ENCODE measurements at places on chromosomes 7 and 10.

DNA sequence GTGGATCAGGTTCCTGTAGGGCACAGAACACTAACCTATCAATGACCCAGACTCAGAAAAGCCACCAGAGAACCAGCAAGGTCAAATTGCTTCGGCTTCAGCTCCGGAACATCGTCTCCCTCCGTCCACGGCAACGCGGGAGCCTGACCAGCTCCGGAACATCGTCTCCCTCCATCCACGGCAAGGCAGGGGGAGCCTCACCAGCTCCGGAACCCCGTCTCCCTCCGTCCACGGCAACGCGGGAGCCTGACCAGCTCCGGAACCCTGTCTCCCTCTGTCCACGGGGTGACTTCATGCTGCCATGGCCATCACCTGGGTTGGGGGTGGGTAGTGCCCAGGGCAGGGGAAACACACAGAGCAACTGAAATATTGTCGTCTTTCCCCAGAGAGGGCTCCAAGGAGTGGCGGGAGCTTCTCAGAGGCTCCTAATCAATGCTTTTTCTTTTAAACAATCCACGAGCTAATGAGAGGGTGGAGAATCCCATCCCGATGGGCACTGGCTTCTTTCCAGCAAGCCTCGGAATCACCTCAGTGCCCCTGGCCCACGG, 403.5 kb downstream of the DNAJB6 start:
- DNase-seq, result no peak

DNA sequence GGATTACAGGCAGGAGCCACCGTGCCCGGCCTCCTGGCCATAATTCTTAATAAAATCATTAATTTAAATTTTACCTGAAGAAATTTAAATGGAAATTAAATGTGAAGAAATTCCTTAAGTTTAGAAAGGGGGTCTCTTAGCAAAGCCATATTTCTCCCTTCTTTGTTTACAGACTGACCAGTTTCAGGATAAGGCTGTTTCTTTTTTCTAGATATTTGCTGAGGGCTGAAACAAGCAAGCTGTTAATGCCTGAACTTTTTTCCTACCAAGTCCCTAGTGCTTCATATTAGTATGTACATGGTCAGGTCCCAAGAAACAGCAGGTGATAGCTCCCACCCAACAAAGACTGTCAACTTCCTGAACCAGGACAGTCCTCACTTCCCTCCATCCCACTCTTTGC, 18.1 kb upstream of the PDIA4 start:
- no peak for DNase-seq

- no peak for DNase-seq
Measured at GRCh38 chr10:63396133-63396761, 69.5 kb downstream of the JMJD1C start.

- peak; percentile 38 for DNase-seq
Measured at GRCh38 chr10:43610636-43611035, 4.4 kb downstream of the ZNF485 start.

DNA sequence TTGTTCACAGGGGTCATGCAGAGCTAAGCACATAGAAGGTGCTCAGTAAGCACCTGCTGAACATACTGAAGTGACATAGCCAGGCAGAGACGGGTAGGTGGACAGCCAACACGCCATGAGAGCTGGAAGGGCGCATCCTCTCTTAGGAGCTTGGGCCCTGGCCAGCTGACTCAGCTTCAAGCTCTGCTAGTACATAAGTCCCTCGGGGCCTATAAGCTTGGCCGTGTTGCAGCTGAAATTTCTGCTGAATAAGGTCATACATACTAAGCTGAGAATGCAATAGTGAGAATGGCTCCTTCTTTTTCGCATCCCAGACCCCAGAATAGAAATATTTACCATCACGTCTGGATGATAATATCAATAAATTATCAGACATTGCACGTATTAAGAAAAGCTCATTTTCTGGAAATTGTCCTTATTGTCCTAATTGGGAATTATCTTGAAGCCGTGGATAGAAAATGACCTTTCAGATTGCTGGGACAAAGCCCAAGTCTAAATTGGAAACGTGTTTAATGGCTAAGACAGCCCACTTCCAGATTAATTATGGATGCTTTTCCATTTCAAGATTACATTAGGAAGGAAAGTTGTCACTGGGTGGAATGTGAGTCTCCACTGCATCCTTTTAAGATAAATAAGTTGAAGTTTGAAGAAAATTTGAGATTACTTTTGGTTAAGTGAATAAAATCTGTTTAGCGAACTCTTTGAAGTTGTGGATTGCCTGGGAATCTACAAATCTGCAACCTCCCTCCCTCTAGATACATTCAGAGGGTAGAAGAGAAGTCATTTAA, 287.1 kb upstream of the C7orf33 start:
- DNase-seq, result peak; percentile 78

- DNase-seq, result no peak
Measured at GRCh38 chr7:32216759-32217158, 146.6 kb upstream of the PDE1C start.

DNA sequence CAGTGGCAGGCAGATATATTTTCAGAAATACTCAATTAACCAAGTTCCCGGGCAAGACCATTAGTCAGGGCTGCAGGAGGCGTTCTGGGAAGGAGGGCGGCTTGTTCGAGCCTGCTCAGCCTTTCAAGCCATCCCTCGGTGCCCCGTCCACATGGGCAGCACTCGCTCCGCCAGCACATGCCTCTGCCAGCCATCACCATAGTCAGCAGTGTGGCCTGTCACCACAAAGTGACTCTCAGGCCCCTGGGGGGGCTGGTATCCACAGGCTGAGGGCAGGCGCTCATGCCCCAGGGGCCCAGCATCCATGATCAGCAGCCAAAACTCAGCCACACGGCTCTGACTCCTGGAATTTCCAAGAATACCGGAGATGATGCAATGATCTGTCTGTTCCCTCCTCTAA, 81.9 kb downstream of the CHST15 start:
- no peak for DNase-seq

- DNase-seq, result no peak
Measured at GRCh38 chr10:133126431-133127290, 33.4 kb upstream of the KNDC1 start.

- no peak for DNase-seq
Measured at GRCh38 chr7:111223802-111224253, 132.9 kb downstream of the LRRN3 start.

DNA sequence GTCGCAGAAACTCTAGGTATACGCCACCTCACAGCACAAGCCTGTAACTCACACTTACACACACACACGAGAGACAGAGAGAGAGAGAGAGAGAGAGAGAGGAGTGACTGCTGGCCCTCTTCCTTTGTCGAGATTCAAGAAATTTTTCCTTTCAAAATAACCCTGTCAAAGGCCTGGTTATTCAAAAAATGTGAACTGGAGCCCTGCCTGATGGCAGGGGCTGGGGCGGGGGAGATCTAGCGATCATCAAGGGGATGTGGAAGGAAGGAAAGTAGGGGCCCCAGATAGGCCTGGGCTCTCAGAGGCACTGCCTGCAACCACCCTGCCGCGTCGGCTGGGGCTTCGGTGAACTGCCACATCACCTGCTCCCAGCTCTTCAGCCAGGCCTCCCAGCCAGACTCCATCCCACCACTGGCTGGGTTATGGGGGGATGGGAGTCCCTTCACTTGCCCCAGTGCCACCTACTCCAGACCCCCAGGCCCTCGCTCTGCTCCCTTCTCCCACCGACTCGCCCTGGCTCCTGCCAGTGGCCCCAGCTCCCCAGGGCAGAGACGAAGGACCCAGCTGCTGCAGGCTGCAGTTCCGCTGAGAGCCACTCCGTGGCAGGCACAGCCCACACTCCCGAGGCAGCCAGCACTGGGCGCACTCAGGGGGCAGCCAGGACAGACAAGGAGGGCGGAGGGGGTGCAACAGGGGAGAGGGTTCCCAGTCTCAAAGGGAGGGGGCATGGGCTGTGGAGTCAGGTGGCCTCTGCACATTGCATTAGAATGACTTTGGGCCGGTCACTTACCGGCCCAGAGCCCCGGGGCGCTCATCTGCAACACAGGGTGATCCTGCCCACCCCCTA, 15.3 kb downstream of the KCNH2 start:
- peak; percentile 25 for DNase-seq

- DNase-seq, result no peak
Measured at GRCh38 chr10:33799281-33799943, 464.9 kb upstream of the NRP1 start.

DNA sequence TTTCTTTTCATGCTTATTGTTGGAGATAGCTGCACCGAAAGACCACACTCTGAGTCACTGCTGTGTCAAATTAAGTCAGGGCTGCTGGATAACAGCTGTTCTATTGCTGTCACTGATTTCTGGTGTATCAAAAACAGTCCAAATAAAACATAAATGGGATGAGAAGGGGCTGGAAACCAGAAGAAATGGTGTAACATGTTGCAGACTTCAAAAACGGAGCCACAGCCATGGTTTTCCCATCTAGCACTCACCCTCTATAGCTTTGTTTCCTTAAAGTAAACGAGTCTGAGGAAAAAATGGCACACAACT, 103.3 kb upstream of the DIP2C start:
- peak; percentile 55 for DNase-seq

GRCh38 chr10:2556883-2557282, 510.5 kb upstream of the PFKP start:
- DNase-seq, result no peak

DNA sequence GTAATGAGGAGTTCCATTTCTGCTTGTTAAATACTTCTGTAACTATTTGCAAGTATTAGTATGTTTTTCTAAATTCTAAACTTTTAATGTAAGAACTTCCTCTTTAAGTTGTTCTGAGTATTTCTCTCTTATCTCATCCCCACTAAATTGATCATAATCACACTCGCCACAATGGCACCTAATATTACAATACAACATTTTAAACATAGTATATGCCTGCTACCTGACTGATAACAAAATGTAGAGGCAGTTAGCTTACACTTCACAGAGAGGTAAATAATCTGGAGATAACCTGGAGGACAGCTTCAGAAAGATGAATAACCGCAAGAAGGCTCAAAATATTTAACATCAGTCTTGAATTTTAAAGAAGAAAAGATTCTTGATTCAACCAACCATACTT, 48.6 kb downstream of the HIBADH start:
- no peak for DNase-seq

- no peak for DNase-seq
Measured at GRCh38 chr10:4046712-4047354, 261.8 kb upstream of the KLF6 start.

DNA sequence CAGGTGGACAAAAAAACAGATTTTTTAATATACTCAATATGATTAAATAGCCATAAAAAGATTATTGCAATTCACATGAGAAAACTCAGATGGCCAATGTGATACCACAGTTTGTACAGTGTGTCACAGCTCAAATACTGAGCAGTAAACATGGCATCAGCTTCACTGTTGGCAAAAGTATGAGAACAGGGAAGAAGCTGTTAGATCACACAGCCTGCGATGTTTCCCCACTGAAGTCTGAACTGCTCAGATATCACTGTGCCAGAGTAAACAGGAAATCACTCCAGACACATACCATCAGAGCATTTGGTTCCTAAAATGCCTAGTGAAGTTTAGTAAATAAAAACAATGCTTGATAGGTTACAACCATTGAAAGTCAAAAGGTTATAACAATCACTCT, 347.8 kb downstream of the ETV1 start:
- DNase-seq, result peak; percentile 38

DNA sequence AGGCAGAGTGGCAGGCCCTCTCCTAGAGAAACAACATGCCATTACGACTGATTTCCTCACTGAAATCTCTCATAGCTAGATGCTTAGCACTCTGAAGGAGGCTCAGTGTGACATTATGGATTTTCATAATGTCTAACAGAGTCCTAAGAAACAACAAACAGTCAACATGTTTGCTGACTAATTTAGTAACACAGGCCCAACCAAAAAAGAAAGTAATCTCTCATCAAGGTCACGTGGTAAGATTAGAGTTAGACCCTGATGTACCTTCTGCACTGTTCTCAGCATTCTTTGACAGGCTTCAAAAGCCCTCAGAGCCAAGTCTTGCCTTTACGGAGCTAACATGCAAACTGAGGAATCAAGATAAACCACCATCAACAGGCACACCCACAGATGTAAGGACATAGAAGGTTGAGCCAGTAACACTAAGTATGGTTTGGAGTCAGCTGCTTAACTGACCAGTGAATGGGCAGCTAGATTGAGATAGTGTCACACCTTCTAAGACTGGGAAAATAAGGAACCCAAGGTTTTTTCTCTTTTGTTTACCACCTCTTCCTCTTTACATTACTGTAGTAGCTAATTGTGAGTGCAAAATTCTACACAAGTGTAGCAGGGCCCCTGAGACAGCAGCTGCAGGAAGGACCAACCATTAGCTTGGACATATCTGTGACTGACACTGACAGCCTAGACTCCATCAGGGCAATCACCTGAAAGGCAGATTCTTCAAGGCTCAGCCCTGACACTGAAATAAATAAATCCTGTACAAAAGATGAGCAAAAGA, 15.3 kb upstream of the KCNIP2 start:
- DNase-seq, result no peak

GRCh38 chr10:79146611-79147130, 77.9 kb downstream of the ZMIZ1 start:
- no peak for DNase-seq

GRCh38 chr7:114048386-114049235, 129.8 kb upstream of the PPP1R3A start:
- DNase-seq, result peak; percentile 31

GRCh38 chr10:7171825-7172224, 239.0 kb downstream of the SFMBT2 start:
- no peak for DNase-seq

DNA sequence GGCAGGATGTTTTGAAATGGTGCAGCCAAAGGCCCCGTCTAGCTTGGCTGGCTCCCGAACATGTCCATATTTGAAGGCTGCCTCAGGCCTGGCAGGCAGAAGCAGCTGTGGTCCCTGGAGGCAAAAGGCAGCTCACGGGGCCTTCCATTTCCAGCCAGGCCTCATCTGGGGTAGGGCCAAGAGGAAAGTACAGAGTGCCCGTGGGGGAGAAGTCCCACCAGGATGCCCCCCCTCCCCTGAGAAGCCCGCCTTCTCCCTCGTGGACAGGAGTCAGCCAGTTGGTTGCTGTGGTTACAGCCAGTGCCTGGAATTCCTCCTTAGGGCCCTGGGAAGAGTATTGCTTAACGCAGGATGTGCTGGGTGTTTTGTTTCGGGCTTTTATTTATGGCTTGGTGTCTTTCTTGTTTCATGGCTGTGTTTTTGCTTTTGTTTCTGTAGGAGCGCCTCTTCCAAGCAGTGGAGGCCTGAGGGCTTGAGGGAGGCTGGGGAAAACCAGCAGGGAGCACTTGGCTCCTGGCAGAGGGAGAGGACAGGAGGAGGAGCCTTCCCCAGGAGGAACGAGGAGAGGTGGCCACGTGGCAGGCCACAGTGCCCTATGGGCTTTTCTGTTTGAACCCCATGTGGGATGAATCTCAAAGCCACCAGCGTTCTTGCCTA, 45.4 kb downstream of the CHST3 start:
- peak; percentile 96 for DNase-seq

DNA sequence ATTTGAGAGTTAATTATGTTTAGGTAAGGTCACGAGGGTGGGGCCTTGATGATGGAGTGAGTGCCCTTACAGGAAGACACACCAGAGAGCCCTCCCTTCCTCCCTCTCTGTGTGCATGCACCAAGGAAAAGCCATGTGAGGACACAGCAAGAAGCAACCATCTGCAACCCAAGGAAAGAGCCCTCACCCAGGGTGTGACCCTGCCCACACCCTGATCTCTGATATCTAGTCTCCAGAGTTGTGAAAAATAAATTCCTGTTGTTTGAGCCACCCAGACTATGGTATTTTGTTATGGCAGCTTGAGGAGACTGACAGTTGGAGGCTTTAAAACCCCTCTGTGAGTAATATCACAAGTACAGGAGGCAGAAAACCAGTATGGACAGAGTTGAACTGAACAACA, 15.0 kb upstream of the MCM10 start:
- DNase-seq, result no peak

- DNase-seq, result no peak
Measured at GRCh38 chr7:94481279-94481678, 28.3 kb upstream of the CASD1 start.

All from astrocyte of the spinal cord (primary cell).